ENCODE measurements at places on chromosomes 6 and 20. TPM values are rescaled to one million over a fixed set of nuclear protein-coding genes. Genes with fewer than 3 reads are reported as not detected.

- H3K27me3 ChIP-seq, result no peaks in the 10 kb centered on the region
- H3K27ac ChIP-seq, result no peak overlapping the region
- H3K4me3 ChIP-seq, result no peak overlapping the region
These were observed 31.2 kb upstream of the NFATC2 start for GRCh38 chr20:51573576-51574243.

DNA sequence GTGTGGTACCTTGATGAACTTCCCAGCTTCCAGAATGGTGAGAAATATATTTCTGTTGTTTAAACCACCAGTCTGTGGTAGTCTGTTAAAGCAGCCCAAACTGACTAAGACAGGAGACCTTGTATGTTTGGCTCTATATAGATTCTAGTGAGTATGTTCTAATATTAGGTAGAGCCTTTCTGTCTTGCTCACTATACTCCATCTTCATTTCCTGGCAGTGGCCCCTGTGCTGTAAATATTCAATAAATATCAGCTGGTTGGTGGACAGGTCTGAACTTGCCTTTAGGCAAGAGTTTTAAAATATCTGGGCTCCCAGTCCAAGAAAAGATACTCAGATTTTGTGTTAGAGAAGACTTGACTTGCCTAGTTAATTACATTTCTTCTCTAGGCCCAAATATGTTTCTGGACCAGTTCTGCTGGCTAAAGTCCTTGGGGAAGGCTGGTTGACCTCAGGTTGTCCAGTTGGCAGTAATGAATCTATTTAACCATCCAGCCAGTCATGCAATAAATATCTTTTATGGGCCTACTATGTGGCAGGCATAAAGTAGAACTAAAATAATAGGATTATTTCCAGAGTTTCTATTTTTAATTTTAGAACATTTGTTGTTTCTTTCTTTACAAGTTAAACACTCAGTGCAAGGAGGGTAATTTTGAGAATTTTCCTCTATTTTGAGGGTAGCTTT, 22.3 kb downstream of the PPP1R14C start:
- no peak overlapping the region for H3K27ac ChIP-seq
- no peak overlapping the region for H3K4me3 ChIP-seq
- no peaks in the 10 kb centered on the region for H3K27me3 ChIP-seq
- DNase-seq, result no peak
- H3K4me1 ChIP-seq, result no peaks in the 10 kb centered on the region

- DNase-seq, result no peak
- H3K27ac ChIP-seq, result no peak overlapping the region
- no peak overlapping the region for H3K4me3 ChIP-seq
- no peaks in the 10 kb centered on the region for H3K27me3 ChIP-seq
- H3K36me3 ChIP-seq, result peaks cover 11% of the 10 kb centered on the region
These were observed 42.9 kb upstream of the MAP7 start for GRCh38 chr6:136592930-136593673.

DNA sequence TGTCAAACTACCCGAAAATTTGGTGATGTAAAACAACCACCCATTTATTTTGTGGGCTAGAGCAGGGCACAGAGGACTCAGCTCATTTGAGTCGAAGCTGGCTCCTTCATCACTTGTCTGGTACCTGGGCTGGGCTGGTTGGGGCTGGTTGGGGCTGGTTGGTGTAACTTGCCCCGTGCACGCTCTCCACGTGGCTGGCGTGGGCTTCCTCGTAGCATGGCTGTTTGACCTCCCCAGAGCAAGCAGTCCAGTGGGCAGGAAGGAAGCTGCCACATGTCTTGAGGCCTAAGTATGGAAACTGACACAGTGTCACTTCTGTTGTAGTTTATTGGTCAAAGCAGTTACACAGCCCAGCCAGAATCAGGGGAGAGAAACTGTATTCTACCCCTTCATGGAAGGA, 27.1 kb downstream of the BCAS4 start:
- DNase-seq, result no peak
- no peaks in the 10 kb centered on the region for H3K27me3 ChIP-seq
- H3K4me1 ChIP-seq, result peaks cover 11% of the 10 kb centered on the region
- H3K4me3 ChIP-seq, result no peak overlapping the region
- H3K27ac ChIP-seq, result no peak overlapping the region

GRCh38 chr6:139940741-139941729, 566.6 kb upstream of the CITED2 start:
- H3K4me3 ChIP-seq, result no peak overlapping the region
- DNase-seq, result no peak
- no peaks in the 10 kb centered on the region for H3K27me3 ChIP-seq
- no peaks in the 10 kb centered on the region for H3K4me1 ChIP-seq
- H3K36me3 ChIP-seq, result no peaks in the 10 kb centered on the region

DNA sequence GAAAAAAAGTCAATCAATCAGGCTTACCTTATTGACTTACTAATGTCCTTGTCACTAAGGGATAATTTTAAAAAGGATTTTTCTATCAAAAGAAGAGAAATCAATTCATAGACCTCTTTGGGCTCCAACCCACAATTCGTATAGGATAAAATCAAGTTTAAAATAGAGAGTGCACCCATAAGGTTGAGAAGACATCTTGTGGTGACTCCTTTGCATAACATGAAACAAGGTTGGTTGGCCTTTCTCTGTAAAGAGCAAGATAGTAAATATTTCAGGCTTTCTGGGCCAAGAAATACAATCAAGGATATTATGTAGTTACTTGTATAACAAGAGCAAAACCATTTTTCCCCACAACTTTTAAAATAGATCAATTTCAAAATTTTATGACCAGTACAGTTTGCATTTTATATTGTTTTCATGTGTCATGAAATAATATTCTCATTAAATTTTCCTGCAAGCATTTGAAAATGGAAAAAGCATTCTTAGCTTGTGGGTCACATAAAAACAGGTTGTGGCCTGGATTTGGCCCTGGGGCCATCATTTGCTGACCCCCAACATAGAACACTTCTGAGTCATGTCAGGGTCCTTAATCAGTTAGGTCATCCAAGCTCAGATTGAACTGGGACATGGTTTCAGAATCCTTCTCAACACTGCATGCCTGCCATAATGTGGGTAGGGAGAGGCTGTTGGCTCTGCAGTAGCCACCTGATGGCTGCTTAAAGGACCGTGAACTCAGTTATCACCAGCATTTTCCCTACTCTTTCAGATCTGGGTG, 76.7 kb downstream of the MYB start:
- DNase-seq, result no peak
- H3K27ac ChIP-seq, result no peak overlapping the region
- no peaks in the 10 kb centered on the region for H3K36me3 ChIP-seq

- no peak overlapping the region for H3K4me3 ChIP-seq
- no peak for DNase-seq
- no peak overlapping the region for H3K27ac ChIP-seq
- no peaks in the 10 kb centered on the region for H3K36me3 ChIP-seq
- no peaks in the 10 kb centered on the region for H3K27me3 ChIP-seq
These were observed 14.4 kb upstream of the SLC22A23 start for GRCh38 chr6:3471286-3471685.

DNA sequence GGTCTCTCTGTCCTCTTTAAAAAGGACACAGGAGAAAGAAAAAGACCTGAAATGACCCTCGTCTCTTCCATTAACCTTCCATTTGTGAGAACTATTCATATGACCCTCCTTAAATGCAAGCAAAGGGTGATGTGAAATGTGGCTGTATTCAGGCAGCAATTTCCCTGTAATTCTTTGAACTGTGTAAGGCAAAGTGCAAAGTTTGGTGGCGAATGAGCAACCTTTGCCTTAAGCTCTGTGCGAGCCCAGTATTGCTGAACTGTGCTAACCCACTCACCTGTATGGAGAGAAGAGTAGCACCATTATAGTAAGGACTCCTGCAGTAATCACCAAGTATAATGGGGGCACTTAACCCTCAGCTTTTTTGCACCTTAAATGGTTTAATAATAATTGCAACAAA, 223.4 kb downstream of the PLCB1 start:
- no peak for DNase-seq
- no peak overlapping the region for H3K4me3 ChIP-seq
- no peaks in the 10 kb centered on the region for H3K27me3 ChIP-seq
- H3K4me1 ChIP-seq, result no peaks in the 10 kb centered on the region

- no peaks in the 10 kb centered on the region for H3K27me3 ChIP-seq
- no peak overlapping the region for H3K27ac ChIP-seq
- no peaks in the 10 kb centered on the region for H3K36me3 ChIP-seq
- H3K4me3 ChIP-seq, result no peak overlapping the region
- DNase-seq, result no peak
These were observed 95.8 kb downstream of the AKAP7 start for GRCh38 chr6:131231103-131231502.

DNA sequence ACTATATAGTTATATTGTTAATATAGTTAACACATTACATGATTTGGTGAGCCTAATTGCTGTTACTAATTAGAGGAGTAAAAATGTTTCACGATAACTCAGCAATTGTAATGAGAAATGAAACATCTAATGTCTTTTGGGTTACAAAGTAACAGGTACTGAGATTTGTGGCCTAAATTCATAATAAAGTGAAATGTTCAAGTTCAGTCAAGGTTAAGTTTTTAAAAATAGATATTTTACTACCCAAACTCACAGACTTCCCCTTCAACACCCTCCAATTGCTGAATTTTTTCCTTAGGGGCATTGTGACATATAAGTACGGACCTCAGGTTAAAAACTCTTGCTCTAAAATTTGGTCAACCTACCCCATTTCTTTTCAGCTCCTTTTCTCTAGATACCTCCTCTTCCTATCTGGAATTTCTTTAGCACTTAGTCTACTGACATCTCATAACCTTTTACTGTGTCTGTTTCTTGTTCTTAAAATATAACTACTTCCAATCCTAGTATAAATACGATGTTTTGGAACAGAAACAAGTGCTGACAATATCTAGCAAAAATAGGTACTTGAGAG, 112.3 kb upstream of the PRSS16 start:
- peaks cover 24% of the 10 kb centered on the region for H3K4me1 ChIP-seq
- no peak overlapping the region for H3K27ac ChIP-seq

GRCh38 chr6:4961322-4962168, 42.3 kb downstream of the RPP40 start:
- no peaks in the 10 kb centered on the region for H3K27me3 ChIP-seq
- H3K36me3 ChIP-seq, result no peaks in the 10 kb centered on the region
- H3K27ac ChIP-seq, result no peak overlapping the region

GRCh38 chr6:120620900-120621299, 713.4 kb downstream of the TBC1D32 start:
- no peaks in the 10 kb centered on the region for H3K36me3 ChIP-seq
- H3K27ac ChIP-seq, result no peak overlapping the region
- DNase-seq, result no peak
- no peaks in the 10 kb centered on the region for H3K4me1 ChIP-seq
- no peak overlapping the region for H3K4me3 ChIP-seq
- no peaks in the 10 kb centered on the region for H3K27me3 ChIP-seq

DNA sequence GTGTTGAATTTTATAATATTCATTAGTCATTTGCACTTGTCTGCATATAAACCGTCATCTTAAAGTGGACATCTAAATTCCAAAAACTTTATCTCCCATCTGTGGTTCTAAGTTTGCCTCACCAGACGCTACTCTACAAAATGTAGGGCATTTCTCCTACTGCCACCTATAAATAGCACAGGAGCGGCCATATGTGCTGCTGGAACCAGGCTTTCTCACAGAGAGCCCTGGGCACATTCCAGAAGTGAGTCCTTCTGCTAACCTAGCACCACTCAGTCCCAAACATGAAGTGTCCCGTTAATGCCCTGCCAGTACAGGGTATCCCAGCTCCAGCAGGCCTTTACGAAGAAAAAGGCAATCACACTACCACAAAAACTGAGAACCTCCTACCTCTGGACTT, 153.7 kb downstream of the TMEM242 start:
- DNase-seq, result no peak
- no peaks in the 10 kb centered on the region for H3K27me3 ChIP-seq
- no peaks in the 10 kb centered on the region for H3K4me1 ChIP-seq
- no peak overlapping the region for H3K4me3 ChIP-seq
- no peak overlapping the region for H3K27ac ChIP-seq

DNA sequence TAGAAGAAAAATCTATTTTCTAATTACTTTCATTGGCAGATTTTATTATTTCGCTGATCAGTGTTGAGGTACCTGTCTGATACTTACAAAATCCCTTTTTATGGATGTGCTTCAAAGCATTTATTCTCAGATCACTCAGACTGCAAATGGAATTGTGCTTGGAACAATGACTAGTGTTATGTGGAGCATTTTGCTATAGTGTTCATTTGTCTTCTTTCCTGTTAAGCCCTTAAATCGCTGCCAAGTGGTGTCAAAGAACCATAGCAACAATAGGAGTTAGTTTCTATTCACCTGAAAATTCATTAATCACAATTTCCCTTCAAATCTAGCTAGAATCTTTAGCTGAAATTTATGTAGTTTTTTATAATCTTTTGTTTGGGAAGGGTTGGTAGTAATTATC, 29.8 kb downstream of the SMPDL3A start:
- H3K36me3 ChIP-seq, result no peaks in the 10 kb centered on the region
- no peaks in the 10 kb centered on the region for H3K4me1 ChIP-seq
- H3K27me3 ChIP-seq, result no peaks in the 10 kb centered on the region
- DNase-seq, result no peak
- no peak overlapping the region for H3K27ac ChIP-seq
- H3K4me3 ChIP-seq, result no peak overlapping the region

GRCh38 chr6:37171970-37172812, 2.2 kb downstream of the PIM1 start:
- H3K4me1 ChIP-seq, result peaks cover 35% of the 10 kb centered on the region
- H3K27me3 ChIP-seq, result no peaks in the 10 kb centered on the region
- peaks cover 36% of the 10 kb centered on the region for H3K36me3 ChIP-seq
- H3K4me3 ChIP-seq, result peak overlapping the region; percentile 71
- DNase-seq, result peak; percentile 90
- H3K27ac ChIP-seq, result peak overlapping the region; percentile 77

GRCh38 chr20:5160882-5161281, 34.1 kb downstream of the CDS2 start:
- DNase-seq, result no peak
- no peak overlapping the region for H3K4me3 ChIP-seq
- no peak overlapping the region for H3K27ac ChIP-seq
- no peaks in the 10 kb centered on the region for H3K27me3 ChIP-seq
- H3K36me3 ChIP-seq, result no peaks in the 10 kb centered on the region

DNA sequence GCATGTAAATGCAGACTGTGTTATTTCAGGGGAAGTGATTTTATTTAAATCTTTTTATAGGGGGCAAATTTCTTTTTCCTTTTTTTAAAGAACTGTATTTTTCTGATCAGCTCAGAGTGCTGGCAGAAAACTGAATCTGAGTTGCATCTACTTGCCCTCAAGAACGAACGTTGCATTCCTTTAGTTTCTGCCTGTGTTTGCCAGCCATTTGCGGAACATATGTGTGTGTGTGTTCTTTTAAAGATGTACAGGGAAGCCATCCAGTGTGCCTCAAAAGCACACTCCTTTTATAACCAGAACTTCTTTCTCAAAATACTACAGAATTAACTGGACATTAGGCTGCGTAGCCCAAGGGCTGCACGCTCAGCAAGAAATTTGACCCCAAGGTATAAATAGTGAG, 25.8 kb upstream of the INSM1 start:
- H3K27me3 ChIP-seq, result no peaks in the 10 kb centered on the region
- DNase-seq, result no peak
- H3K36me3 ChIP-seq, result no peaks in the 10 kb centered on the region
- H3K4me1 ChIP-seq, result no peaks in the 10 kb centered on the region
- H3K4me3 ChIP-seq, result no peak overlapping the region

GRCh38 chr6:166862287-166862977, 93.9 kb downstream of the RNASET2 start:
- DNase-seq, result peak; percentile 13
- H3K36me3 ChIP-seq, result no peaks in the 10 kb centered on the region
- H3K4me1 ChIP-seq, result peaks cover 4% of the 10 kb centered on the region

Gene ARHGAP40
- polyA plus RNA-seq, result not detected

Gene ATP6V1G2
- polyA plus RNA-seq, result 1.9 TPM

Gene FOXS1
- not detected for polyA plus RNA-seq

Gene PERP
- polyA plus RNA-seq, result 0.17 TPM

Gene ZNF311
- 0.47 TPM for polyA plus RNA-seq

Gene TRIM27
- polyA plus RNA-seq, result 82.2 TPM

Data from naive thymus-derived CD4-positive, alpha-beta T cell (primary cell).